CD4-positive, CD25-positive, alpha-beta regulatory T cell (primary cell): ENCODE measurements at places on chromosomes 16 and 17.
A peak's percentile ranks its signal among the peaks of the same experiment; 100 is the strongest.

GRCh38 chr17:71987634-71988033 is 133.2 kb upstream of the SOX9 start:
- no peak for DNase-seq

DNA sequence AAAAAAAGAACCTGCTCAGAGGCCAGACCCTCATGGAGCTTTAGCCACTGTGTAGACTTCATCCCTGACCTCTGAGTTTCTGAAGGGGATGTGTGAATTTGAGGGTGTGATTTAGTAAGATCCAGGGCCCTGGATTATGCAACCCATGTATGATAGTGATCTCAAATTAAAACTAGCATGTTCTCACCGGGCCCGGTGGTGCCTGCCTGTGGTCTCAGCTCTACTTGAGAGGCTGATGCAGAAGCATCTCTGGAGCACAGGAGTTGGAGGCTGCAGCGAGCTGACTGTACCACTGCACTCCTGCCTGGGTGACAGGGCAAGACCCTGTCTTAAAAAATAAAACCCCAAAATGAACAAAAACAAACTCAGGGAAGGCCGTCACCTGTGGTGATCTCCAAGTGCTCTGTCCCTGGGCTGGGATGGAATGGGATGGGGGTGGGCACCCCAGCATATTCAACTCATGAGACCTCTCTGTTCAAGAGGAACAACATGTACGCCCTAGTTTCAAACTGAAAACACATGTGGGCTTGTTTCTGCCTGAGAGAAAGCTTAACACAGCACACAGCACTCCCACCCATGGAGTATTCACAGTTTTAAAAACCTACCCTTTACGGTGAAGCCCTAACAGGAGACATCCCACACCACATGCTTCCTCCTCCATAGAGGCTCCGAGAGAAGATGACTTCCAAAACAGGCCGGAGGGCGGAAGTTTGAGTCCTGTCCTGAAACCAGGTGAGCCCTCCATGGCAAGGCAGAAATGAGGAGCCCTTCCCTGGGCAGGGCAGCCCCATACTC is 30.1 kb downstream of the GNPTG start:
- DNase-seq: no peak

GRCh38 chr16:89599451-89599858 is 14.0 kb upstream of the DPEP1 start:
- DNase-seq: peak; percentile 32

- DNase-seq: no peak
These were observed 629 bp upstream of the UNC119 start for GRCh38 chr17:28553000-28553505.

- DNase-seq: no peak
These were observed 12.9 kb downstream of the CMIP start for GRCh38 chr16:81457326-81458133.
